PC-3 (cell line): ENCODE measurements at places on chromosomes 2 and 18. TPM values are rescaled to one million over a fixed set of nuclear protein-coding genes. Genes with fewer than 3 reads are reported as not detected.

The RAB27B gene
- total RNA-seq, result 10.3 and 13.2 TPM in 2 replicates

The TMEM17 gene
- total RNA-seq, result 1.6 and 2.9 TPM in 2 replicates

The MTX2 gene
- total RNA-seq, result 33.3 and 54.5 TPM in 2 replicates

The ANKRD29 gene
- 31.0 and 31.4 TPM in 2 replicates for total RNA-seq

The PLB1 gene
- 0.40 and 1.3 TPM in 2 replicates for total RNA-seq

The SERPINB3 gene
- total RNA-seq, result 5.6 and 6.3 TPM in 2 replicates

The GATA6 gene
- total RNA-seq, result 19.4 and 24.1 TPM in 2 replicates
